ENCODE measurements at places on chromosomes 6 and 20. TPM values are rescaled to one million over a fixed set of nuclear protein-coding genes. Genes with fewer than 3 reads are reported as not detected.

GRCh38 chr6:137736048-137736818, 130.8 kb upstream of the TNFAIP3 start:
- DNase-seq, result peak; percentile 28

GRCh38 chr6:133418108-133418507, 177.0 kb downstream of the EYA4 start:
- no peak for DNase-seq

The CRISP2 gene
- not detected for total RNA-seq

DNA sequence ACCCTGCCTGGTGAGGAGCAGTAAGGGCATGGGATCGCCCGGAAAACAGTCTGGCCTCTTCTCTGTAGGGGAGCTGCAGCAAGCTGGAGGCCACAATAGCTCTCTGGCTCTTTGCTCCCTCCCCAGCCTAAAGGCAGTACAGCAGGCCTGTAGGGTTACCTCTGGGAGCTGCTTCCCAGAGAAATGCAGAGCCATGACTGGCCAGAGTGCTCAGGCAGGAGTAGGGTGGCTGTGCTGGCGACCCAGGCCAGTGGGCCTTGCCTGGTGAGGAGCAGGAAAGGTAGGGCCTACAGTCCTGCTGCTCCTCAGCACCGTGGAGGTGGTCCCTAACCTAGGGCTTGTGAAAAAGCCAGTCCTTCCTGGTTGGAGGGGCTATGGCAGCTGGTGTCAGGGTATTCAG, 129.9 kb upstream of the CHD6 start:
- no peak for DNase-seq

The GFRAL gene
- total RNA-seq, result not detected

DNA sequence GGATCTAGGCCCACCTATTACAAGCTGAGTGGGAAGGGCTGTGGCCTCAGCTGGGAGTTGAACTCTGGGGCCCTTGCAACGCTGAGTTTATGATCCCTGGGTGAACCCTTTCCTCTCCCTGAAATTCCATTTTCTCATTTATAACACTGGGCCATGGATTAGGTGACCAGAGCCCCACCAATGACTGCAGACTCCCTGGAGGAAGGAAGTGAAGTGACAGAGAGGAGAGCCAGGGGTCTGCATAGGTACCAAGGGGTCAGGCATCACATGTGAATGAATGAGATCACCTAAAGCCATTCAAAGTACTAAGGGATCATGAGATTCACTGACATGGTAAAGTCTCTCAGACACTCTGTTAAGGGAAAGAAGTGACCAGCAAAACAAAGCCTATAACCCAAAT, 46.5 kb upstream of the DSN1 start:
- DNase-seq, result no peak

GRCh38 chr20:10105046-10105445, 70.3 kb downstream of the ANKEF1 start:
- no peak for DNase-seq

GRCh38 chr20:32945710-32946221, 58.5 kb downstream of the SUN5 start:
- DNase-seq, result no peak

The IPCEF1 gene
- 13.8 TPM for total RNA-seq

The HAO1 gene
- total RNA-seq, result not detected

The GNMT gene
- 0.60 TPM for total RNA-seq

GRCh38 chr6:8941577-8941976, 506.2 kb upstream of the SLC35B3 start:
- DNase-seq, result no peak

GRCh38 chr6:3803627-3804468, 45.3 kb upstream of the FAM50B start:
- DNase-seq, result no peak

The GGTLC1 gene
- total RNA-seq, result not detected

DNA sequence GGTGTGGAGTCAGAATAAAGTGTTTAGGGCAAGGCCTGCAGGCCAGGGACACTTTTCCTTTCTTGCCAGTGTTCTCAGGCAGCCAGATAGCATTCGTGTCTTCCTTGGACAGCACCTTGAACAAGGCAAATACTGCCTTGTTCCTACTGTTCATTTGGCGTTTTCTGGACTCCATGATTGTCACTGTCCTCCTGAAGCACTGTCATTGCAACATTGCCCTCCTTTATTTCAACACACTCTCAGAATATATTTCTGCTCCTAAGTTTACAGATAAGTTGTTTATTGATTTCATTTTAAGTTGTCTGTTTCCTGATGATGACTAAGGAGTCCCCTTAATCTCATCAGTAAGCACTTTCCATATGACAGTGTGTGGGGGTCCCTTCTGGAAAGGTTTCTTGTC, 15.1 kb upstream of the DEF6 start:
- DNase-seq, result no peak

- DNase-seq, result no peak
Measured at GRCh38 chr20:19473922-19474286, 261.5 kb downstream of the SLC24A3 start.

DNA sequence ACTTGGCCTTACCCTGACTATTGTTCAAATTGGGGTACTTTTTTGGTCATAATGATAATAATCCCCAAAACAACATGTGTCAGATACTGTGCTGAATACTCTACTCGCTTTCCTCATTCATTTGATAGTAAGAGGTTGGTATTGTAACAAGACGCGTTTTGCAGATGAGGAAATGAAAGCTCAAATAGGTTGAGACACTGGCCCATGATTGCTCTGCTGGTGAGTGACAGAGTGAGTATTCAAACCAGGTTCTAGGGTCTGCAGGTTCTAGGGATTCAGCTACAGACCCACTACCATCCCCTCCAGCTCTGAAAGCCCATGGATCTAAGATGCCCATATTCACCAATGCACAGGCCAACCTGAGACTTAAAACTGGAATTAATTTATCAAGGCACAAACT, 1.3 kb upstream of the ENPP4 start:
- DNase-seq, result no peak

The GHRH gene
- not detected for total RNA-seq

- DNase-seq, result no peak
Measured at GRCh38 chr6:137800762-137801161, 66.3 kb upstream of the TNFAIP3 start.

- DNase-seq, result no peak
Measured at GRCh38 chr6:4347877-4348276, 212.5 kb upstream of the ECI2 start.

- DNase-seq, result no peak
Measured at GRCh38 chr20:61950641-61951071, 115.0 kb downstream of the TAF4 start.

The EPHA7 gene
- total RNA-seq, result not detected
